Stimulated activated CD8-positive, alpha-beta memory T cell treated with anti-CD3 and anti-CD28 coated beads, Interleukin-4, amount 100 ng/mL, for 1 hour (primary cell): ENCODE measurements at places on chromosomes 7 and 10.

DNA sequence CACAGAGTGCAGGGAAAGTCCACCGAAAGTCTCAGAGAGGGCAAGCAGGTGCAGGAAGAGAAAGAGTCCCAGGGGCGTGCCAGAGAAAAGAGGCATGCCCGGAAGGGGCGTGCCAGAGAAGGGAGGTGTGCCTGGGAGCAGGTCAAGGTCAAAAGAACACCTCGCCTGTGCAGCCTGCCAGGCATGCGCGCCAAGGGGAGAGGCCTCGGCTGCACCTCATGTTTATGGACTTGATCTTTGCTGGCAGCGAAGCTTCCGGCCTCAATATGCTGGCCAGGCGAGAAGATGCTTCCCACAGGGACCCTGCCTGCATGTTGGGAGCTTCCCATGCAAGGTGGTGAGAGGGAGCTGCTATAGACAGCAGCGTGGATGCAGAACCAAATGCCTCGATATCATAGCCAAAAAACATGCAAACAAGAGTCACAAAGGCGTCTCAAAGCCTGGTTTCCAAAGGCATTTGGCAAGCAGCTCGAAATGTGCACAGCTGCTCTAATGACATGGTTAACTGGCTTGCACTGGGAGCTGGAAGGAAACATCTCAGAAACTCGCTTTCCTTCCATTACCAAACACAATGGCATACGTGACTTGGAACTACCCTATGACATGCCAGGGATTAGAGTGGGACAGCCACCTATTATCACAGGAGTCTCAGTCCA lies 192.5 kb upstream of the PPP2R2D start:
- no peak for DNase-seq

DNA sequence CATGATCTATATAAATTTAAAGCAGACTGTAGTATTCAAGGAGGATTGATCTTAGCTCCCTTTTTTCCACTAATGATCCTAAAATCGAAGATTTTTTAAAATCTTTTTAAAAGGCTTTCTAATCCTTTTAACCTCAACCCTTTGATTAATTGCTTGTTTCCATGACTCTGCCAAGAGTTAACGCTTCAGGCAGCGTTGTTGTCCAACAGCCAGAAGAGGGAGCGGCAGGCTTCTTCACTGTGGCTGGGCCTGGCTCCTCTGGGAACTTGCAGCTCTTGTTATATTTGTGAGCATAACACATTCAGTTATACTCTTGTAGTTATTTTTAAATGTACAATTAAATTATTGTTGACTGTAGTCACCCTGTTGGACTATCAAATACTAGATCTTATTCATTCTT lies 26.3 kb downstream of the CRCP start:
- no peak for DNase-seq

DNA sequence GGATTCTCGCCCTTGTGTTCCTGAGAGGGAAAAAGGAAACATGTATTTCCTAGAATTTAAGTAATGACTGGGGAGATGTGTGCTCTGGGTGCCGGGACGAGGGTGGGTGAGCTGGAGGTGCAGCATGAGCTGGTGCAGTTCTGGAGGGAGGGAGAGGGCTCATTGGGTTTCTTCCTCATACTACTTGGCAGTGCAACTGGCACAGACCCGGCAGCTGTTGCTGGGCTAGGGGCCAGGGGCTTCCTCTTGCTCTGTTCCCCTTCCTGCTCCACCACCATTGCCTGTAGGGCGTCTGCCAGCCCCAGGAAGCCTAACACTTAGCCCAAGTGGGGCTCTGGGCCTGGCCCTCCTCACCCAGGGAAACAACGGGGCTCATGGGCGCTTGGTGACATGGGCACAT lies 5.9 kb downstream of the RET start:
- no peak for DNase-seq

DNA sequence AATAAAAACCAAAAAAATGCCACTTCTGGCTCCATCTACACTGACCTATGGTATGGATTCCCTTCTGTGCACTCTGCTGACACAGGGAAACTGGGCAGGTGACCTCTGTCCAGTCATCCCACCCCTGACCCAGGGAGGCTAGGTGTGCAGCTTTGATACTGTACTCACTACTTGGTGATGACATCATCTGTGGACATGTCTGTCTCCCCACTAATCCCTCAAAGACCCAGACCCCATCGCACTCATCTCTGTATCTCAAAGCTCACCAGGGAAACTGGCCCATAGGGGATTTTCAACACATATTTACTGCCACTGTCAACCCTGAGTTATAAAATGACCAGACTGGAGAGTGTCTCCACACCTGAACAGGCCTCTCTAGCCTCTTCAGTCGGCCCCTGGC lies 10.6 kb downstream of the SGMS1 start:
- no peak for DNase-seq

GRCh38 chr7:88787777-88788176 lies 7.8 kb downstream of the TEX47 start:
- no peak for DNase-seq

DNA sequence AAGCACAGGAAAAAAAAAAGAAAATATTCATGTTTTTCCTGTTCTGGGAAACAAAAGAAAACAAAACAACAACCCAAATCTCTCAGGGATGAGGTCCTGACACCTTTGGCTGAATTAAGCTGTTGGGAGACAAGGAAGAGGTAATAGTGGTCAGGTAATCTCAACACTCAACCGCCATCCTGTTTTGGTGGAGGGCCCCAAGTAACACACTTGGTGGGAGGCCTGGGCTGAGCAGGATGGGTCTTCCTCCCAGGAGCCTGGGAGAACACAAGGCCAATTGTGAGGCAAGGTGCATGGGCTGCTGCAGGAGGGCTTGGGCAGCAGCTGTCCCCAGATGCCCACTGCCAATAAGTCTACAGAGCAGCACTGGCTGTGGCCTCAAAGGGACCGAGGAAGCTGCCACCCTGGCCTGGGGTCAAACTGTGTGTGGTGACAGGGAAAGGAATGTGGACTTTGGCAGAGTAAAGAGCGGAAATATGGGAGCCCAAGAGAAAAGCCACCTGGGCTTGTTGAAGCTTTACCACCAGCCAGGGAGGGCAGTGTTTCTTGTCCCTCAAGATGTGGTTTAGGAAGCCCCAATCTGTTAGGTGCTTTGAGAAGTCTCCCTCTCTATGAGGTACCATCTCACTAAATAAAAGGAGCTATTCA lies 93.5 kb upstream of the SLC25A13 start:
- no peak for DNase-seq

DNA sequence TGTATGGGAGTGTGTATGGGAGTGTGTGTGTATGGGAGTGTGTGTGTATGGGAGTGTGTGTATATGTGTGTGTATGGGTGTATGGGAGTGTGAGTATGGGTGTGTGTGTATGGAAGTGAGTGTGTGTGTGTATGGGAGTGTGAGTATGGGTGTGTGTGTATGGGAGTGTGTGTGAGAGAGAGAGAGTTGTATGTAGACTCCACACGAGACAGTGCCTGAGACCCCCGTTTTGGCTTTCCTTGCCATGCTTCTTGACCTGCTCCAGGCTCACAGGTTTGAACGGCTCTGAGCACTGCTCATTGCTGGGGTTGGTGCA lies 49.7 kb downstream of the COL17A1 start:
- DNase-seq, result no peak

- no peak for DNase-seq
Measured at GRCh38 chr7:20932785-20933527, 146.3 kb upstream of the SP8 start.

- DNase-seq, result no peak
Measured at GRCh38 chr10:45095286-45095685, 94.6 kb downstream of the ZNF22 start.

- DNase-seq, result no peak
Measured at GRCh38 chr10:44715136-44715535, 196.0 kb upstream of the TMEM72 start.

DNA sequence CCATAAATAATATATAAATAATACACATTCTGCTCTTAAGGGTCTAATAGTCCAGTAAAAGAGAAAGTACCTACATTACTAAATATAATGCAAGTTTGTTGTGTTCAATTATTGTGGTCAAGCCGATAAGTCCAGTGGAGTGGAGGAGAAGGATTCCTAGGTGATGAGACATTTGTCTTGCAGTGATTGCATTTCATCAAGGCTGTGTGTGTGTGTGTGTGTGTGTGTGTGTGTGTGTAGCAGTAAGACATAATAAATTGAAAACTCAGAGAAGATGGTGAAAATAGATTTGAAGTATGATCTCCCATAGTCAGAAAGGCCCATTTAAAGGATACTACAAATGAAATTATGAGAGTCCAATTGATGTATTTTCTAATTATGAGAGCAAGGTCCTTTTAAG lies 192.5 kb upstream of the SEMA3C start:
- DNase-seq, result no peak

DNA sequence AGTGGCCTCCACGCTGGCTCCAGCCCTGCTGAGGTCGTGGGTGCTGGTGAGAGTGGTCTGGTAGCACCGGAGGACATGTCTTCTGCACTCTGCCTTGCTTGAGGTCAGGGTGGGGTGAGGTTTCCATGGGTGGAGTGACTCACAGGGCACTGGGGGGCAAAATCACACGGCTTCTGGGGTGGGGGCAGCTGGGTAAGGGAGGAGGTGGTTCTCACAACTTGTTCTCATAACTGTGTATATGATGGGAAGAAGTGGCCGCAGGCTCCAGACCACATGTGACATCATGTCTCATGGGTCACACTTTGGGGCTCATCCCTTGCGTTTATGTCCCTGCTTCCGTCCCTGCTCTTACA lies 884 bp upstream of the PRF1 start:
- peak; percentile 45 for DNase-seq

GRCh38 chr7:45662018-45662417 lies 87.8 kb downstream of the ADCY1 start:
- DNase-seq, result no peak

- no peak for DNase-seq
Measured at GRCh38 chr10:78375854-78376785, 342.5 kb downstream of the RPS24 start.

DNA sequence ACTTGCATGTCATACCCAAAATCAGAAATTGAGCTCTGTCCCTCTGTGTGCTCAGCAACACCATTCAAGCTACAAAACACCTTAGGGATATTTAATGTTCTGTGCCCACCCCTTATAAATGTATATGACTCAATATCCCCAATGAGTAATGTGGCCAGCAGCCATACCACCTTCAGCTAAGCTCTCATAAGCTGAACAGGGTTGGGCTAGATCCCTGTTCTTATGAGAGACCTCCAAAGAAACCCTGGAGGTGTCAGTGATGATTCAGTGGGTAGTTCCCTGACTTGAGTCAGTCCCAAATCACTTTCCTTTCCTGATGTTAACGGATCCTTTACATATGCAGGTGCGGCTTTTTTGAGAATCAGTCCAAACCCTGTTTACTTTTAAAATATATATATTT lies 253.8 kb downstream of the CREB5 start:
- DNase-seq, result no peak

- no peak for DNase-seq
Measured at GRCh38 chr10:67438605-67439304, 257.2 kb downstream of the CTNNA3 start.

DNA sequence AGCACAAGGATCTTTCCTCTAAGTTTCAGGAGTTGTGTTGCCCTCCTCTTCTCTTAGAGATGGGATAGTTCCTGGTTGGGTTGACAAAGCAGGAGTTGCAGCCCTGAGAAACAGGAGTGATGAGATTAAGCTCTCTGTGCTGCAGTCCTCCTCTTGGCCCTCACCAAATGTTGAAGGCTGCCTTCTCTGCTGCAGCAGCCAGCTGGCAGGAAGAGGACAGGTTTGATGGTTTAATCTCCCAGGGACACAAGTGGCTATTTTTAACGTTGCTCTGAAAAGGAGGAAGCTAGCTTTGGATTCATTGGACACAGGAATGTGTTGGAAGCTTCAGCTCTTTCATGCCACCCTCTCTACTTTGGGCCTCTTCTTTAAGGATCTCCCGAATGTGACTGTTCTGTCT lies 9.4 kb downstream of the STRIP2 start:
- DNase-seq, result no peak

DNA sequence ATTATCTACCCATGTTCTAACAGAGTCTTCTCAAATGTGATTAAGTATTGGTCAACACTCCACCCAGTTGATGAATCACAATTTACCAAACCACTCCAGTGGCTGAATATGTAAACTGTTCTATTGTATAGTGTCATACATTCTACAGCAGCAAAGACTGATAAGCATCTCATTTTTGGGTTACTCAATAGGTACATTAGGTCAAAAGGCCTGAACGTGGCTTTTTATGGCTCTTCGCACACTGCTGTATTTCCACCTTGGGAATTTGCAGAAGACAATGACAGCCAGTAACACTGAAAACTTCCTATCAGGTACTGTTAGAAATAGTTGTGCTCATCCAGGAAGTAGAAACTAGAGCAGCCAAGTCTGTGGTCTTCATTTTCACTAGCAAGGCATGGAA lies 166.9 kb downstream of the GLI3 start:
- DNase-seq, result no peak

DNA sequence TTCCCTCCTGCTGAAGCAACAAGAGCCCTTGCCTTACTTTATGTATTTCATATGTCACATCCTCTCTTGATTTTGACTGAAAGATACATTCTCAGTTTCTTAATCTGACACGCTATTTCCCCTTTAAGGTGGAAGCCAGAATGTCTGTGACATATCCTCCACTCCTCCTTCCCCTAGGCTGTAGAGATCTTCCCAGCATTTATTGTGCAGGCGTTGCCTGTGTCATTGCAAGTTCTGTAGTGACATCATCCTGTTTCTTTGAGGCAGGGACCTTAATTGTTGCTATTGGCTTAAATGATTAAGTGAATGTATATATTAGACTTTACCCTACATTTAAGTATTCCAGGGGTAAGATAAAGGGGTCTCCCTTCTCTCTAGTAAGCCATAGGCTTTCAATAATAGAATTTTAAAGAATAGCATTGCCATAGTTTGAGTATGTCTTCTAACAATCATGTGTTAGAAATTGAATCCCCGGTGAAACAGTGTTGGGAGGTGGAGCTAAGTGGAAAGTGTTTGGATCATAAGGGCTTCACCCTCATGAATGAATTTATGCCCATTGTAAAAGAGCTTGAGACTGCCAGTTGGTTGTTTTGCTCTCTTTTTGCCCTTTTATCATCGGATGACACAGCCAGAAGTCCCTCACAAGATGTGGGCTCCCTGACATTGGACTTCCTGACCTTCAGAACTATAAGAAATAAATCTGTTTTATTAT lies 189.5 kb upstream of the CDC14C start:
- no peak for DNase-seq

GRCh38 chr10:37222046-37222445 lies 96.6 kb downstream of the ANKRD30A start:
- DNase-seq, result no peak

- no peak for DNase-seq
Measured at GRCh38 chr7:148722340-148723165, 23.9 kb downstream of the CUL1 start.

DNA sequence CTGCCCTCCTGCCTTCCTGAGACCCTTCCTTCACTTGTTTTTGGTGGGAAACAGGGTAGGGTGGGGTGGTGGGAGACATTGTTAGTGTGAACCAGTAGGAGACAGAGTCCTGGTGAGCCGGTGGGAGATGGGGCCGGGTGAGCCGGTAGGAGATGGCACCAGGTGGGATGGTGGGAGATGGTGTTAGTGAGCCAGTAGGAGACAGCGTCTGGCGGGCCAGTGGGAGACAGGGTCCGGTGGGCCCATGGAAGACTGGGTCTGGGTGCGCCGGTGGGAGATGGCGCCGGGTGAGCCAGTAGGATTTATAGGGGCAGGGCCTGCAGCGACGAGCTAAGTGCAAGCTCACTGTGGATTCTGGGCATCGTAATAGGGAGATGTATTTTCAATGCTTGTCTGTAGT lies 116.8 kb downstream of the TRRAP start:
- DNase-seq, result no peak

GRCh38 chr10:127875449-127875765 lies 17.3 kb downstream of the CLRN3 start:
- no peak for DNase-seq
